ENCODE measurements at places on chromosomes 5 and 9.
A peak's percentile ranks its signal among the peaks of the same experiment; 100 is the strongest.

DNA sequence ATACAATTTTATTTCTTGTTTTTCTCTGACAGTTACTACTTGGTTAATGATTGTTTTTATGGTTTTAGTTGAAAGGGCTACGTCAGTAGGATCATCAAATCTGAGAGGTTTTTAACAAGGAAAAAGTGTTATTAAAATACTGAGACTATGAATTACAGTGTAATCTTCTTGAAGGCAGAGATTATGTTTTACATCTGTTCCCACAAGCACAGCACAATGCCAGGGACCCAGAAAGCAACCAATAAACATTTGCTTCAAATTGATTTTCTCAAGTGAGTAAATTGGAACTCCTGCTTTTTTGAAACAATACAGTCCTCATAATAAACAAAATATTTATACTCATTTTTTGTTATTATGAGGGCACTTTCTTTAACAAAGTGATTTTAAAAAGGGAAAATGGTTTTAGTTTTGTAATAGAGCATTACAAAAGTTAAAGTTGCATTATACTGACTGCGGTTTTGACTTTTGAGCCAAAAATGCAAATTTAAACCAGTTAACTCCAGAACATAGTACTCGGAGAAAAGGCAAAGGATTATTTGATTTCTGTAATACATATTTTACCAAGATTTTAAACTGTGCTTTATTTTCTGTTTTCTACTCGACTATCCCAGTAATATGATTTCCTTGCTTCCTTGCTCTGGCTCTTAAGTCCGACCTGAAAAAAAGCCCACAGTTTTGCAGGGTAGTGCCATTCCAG is 176.9 kb downstream of the GDNF start:
- DNase-seq = no peak

- DNase-seq = no peak
Observed at GRCh38 chr9:682633-683508, 158.6 kb upstream of the DMRT1 start.

DNA sequence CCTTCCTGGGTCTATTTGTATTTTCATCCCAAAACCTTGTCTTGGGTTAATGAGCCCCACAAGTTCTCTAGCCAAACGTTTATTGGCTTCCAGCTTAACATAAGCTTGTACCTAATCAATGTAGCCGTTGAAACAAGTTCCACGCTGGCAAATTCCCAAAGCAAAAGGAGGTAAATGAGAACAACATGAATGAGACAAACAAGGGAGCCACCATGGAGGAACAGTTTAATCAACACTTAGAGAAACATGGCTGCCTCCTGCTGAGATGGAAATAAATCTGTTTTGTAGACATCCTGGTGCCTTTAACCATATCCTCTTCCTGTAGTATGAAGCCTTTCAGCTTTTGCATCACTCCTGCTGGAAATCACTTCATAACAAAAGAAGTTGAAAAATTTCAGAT is 166.6 kb upstream of the NFIB start:
- no peak for DNase-seq

- DNase-seq = no peak
Observed at GRCh38 chr5:1445313-1445688, at the start of gene SLC6A3. Gene SLC6A3 (minus strand): TSS chr5:1445440. CDS start chr5:1443197, 2,243 bp downstream.

DNA sequence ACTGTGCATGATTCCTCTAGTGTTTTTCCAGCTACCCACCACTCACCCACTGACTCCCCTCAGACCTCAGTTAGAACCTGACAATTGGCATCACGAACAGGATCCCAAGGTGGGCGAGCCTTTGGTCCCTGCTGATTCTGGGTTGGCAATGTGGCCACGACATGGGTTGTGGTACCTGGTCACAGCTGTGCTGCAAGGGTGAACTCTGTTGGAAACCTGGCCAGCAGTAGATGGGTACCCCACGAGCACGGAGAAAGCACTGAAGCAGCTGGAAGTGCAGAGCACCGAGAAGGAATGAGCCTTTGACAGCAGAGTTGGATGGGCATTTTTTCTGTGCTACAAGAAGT is 180.1 kb downstream of the PDE4D start:
- no peak for DNase-seq

- DNase-seq = no peak
Observed at GRCh38 chr5:150561571-150562275, 53.8 kb downstream of the NDST1 start.

DNA sequence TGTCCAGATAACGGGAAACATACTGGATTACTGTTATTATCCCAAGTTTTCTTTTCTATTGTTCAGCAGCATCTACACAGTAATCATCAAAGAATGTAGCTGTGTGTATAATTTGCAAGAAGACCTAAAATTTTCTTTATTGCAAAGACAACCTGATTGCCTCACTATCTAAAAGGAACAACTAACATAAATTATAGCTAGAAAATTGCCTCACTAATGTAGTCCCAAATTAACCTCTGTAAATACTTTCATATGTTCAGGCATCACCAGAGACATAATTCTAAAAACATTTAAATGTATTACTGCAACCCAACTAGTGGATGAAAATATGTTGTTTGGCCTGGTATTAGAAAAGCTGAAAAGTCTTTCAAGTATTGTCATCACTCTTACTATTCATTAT is 275.4 kb downstream of the CDH12 start:
- no peak for DNase-seq

DNA sequence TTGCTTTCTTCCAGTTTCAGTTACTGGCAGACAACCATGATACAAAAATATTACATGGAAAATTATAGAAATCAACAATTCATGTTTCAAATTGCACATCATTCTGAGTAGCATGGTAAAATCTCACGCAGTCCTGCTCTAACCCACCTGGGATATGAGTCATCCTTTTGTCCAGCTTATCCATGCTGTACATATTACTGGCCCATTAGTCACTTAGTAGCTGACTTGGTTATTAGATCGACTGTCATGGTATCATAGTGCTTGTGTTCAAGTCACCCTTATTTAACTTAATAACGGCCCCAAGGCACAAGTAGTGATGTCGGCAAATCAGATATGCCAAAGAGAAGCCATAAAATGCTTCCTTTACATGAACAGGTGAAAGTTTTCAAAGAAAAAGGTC is 41.2 kb downstream of the NADK2 start:
- peak; percentile 68 for DNase-seq

DNA sequence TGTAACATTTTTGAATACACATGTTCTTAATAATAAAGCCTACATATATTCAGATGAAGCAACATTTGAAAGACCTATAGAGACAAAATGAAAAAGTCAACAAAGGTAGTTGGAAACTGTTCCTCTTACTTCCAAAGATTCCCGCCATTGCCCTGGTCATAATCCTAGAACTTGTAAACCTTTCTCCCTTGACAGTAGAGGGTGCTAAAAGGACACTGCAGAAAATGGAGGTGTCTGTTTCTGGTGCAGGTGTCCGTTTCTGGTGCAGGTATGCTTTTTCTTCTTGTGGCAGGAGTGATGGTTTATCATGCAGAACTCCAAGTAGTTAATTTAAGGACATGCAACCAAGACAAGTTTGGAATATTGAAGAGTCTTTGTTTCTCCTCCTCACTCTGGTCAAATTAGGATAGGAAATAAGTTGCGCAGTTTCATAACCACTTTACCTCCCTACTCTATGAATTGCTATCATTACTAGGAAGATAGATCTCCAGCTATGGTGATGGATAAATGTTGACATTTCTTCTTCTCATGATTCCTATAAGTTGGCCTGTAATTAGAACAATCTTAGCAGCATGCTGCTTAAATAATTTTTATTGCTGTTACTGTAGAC is 56.0 kb upstream of the FAM174A start:
- peak; percentile 19 for DNase-seq

DNA sequence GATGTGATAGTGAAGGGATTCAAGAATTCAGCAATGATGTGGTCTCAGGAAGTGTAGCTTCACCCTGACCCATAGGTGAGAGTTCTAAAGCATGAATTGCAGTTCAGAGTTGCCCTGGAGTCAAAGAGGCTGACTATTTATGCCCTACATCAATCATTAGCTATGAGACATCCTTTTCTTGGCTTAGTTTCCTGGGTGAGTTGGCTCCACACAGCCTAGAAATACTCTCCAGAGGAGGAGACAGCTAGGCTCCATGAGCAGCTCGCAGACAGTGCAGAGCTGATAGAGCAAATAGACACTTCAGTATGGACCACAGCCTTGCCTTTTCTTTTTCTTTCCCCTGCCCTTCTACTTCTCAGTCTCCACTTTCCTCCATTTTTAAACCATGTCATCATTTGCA is 1651.8 kb downstream of the MAT2B start:
- no peak for DNase-seq

- no peak for DNase-seq
Observed at GRCh38 chr5:132044207-132044606, 16.2 kb upstream of the IL3 start.

GRCh38 chr5:19734776-19735175 is 253.2 kb downstream of the CDH18 start:
- no peak for DNase-seq

DNA sequence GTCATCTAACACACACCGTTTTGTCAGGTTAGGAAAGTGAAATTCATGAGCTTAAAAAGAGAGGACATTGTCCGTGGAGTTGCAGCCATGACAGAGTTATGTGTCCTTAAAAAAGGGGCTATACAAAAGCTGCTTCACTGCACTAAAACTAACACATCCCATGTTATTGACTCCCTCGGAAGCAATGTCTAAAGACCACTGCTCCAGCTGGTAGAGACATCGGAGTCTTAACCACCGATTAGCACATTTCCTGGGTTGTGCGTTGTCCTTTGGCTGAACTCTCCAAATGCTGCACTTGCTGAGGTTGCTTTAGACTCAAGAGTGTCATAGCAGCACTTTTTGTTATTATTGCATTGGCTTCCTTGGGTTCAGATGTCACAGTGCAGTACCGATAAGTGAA is 128.3 kb upstream of the C9orf72 start:
- peak; percentile 19 for DNase-seq

- peak; percentile 5 for DNase-seq
Observed at GRCh38 chr5:146877783-146878475, 628 bp downstream of the PPP2R2B start.

Data from LHCN-M2 (cell line).